ENCODE measurements at places on chromosomes 4 and X.

DNA sequence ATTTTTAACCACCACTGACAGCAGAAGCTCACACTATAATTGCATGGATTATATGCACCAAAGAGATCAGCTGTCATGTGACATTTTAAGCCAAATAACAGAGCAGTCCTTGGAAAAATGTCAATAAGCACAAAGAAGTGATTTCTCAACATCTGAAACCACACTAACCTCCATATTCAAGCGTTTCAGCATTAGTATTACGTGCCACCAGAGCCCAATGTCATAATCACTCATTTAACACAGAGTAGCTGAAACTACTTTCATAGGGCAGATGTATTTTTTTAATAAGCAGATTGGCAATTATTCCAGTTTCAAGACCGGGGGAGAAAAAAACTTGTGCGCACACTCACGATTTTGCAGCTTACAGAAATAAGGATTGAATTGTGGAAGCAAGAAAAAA is 76.6 kb downstream of the SH3KBP1 start:
- DNase-seq: no peak

DNA sequence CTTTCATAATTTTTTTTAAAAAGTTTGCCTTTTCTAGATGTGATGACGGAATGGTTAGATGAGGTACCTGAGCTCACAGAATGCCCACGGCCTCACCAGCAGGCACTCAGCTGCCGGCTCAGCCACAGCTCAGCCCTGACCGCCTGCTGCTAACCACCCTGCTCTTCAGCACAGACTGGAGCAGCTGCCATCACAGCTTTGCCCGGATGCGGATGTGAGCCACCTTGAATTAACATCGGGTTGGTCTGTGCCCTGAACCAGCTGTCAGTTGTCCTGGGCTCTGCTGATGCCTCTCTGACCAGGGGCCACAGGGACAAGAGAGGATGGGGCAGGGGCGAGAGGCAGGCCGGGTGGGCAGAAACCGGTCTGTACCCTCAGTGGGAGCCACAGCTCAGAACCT is 93.3 kb downstream of the HMX1 start:
- DNase-seq: no peak

DNA sequence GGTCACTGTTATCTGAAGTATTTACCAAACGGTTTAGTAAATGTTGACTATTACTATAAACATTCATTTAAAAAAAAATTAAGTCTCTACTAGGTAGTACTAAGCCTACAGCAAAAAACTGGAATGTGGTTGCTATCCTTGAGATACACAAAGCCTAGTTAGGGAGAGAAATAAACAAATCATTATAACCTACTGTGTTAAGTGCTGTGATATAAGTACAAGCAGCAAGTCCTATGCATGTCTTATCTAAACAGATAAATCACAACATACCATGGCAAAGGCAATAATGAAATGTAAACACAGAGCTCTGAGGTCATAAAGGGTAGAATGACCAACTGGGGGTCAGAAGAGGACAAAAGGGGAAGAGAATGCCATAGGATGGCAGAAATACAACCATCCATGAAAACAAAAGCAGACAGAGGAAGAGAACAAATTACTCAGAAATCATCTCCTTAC is 92.2 kb downstream of the RNF150 start:
- DNase-seq: no peak

DNA sequence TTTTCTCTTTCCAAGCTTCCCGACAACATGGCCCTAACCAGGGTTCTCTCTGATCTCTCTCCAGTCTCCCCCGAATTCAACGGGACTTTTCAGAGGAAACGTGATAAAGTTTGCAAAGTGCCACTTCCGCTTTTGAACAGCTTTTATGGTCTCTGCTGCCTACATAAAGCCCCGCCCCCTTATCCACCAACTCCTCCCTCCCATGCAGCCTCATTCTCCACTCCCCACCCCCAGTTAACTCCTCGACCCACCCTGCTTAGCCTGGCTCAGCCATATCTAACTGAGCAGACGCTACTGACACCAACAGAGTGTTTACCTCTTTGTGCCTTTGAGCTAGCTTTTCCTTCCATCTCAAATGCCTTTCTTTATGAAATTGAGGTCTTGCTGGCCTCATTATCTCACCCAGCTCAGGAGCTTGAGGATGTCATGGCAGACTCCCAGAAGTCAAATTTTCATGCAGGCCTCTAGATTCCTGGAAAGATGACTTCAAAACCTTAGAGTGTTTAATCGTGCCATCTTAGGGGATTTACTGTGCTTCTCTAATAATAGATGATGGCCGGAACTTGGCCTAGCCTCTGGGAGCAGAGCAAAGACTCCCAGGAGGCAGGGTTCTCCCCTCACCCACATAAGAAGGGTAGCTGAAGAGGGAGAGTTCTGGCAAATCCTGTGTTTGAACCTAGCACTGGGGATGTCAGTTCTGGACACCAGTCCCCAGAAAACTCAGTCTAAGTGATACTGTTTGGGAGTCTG is 606.0 kb downstream of the BCOR start:
- DNase-seq: no peak

DNA sequence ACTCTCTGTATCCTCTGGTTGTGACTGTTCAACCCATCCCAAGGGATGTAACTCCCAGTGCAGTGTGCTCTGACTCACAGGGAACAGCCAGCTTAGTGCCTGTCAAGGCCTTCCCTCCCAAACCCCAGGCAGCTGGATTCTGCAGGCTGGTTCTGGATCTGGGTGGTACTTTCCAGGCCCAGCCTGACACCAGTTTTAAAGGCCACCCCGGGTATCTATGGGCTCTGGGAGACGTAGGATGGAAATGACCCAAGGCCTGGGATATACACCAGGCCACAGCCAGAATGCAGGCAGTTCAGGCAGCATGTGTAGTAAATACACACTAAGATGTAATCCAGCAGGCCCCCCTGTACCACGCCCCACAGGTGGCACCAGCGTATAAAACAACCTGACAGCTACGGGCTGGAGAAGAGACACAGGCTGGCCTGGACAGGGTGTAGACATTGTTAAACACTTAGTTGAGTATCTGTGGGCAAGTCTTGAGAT is 64.2 kb downstream of the SPINK2 start:
- DNase-seq: no peak

DNA sequence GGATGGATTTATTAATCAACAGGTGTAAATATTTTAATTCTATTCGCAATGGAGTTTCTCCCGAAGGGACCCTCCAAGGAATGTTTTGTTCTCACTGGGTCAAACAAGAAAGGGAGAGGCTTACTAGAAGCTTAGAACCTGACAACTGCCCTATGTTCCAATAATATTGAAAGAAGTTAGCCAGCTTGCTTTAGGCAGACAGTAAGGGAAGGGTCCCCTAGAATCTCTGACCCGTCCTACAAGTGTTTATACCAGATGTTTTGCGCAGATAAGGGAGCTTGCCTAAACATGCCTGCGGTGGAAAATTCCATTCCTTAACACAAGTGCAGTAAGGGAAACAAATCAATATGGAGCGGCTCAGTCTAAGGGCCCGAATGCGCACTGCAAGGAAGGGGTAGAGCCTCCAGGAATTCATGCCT is 17.7 kb downstream of the IL21 start:
- DNase-seq: no peak

- DNase-seq: no peak
Measured at GRCh38 chr4:84263415-84263814, 235.7 kb downstream of the NKX6-1 start.

GRCh38 chr4:168878623-168879022 is 131.4 kb downstream of the CBR4 start:
- no peak for DNase-seq

DNA sequence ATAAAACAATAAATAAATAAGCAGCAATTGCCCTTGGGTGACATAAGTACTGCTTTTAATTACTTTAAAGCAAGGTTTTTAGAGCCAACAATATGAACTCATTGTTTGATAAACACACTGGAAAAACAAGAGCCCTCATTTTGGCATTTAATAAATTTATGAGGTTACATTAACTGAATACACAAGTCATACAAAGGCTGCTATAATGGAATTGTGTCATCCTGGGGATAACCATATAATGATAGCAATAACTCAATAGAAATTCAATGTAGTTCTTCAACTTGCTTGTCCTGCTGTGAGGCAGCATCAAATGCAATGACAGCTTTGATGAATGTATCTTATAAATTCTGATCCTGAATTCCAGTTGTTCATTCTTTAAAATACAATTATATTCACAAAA is 1512.5 kb downstream of the STIM2 start:
- no peak for DNase-seq

- no peak for DNase-seq
Measured at GRCh38 chr4:176782794-176783193, 9.9 kb downstream of the VEGFC start.

GRCh38 chr4:13887010-13887409 is 259.5 kb upstream of the BOD1L1 start:
- DNase-seq: no peak

- no peak for DNase-seq
Measured at GRCh38 chr4:16597443-16597842, 301.0 kb downstream of the LDB2 start.

DNA sequence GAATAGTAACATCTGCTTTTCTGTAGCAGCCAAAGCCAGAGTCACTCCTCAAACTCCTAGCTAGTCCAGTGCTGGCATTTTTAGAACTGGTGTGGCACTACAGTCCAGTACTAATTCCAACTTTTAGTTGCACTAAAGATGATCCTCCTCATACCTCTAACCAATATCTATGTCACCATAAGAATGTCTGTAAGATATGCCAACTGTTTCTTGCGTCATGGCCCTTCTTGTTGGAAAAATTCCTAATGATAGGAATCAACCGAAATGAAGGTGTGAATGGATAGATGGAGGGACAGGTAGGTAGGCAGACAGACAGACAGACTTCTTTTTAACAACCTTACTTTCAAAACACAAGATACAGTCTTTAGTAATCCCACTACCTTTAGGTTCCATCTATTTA is 74.6 kb upstream of the PRSS48 start:
- no peak for DNase-seq

GRCh38 chrX:9670136-9670814 is 95.4 kb downstream of the GPR143 start:
- DNase-seq: no peak

- no peak for DNase-seq
Measured at GRCh38 chr4:141543176-141543575, 93.2 kb upstream of the IL15 start.

DNA sequence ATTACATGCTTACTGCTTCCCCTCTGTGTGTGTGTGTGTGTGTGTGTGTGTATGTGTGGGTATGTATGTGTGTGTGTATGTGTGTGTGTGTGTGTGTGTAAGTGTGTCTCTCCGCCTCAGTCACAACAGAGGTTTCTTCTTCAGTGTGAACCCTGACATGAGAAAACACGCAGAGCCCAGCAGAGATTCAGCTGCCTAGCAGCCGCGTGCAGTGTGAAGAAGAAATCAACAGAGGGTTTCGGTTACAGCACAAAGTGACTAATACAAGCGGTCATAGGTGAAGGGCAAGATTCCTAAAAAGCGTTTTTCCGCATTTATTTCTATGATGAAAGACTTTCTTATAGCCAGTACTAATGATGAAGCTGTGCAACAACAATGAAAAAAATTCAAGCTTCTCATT is 55.3 kb upstream of the ZFP42 start:
- DNase-seq: no peak

DNA sequence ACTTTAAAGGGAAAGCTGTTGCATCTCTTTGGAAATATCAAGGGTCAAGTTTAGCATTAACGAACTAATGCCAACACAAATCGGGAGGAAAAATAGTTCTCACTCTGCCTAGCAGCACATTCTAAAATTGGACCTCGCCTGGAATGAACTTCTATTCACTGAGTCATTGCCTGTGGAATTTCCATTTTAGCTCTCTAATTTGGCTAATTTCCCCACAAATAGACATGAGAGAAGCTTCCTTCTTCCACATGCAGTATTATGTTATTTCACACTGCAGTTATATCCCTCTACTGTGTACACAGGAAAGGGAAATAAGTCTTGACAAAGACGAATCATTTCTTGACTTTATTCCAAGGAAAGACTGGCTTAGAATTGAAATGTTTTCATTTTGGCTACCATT is 9.3 kb downstream of the ZXDA start:
- no peak for DNase-seq
